Activated CD4-positive, CD25-positive, alpha-beta regulatory T cell treated with anti-CD3 and anti-CD28 coated beads, Interleukin-2, amount 50 U/mL, for 72 hours (primary cell): ENCODE measurements at places on chromosomes 7 and 10.

GRCh38 chr10:113764582-113764981, 13.1 kb downstream of the PLEKHS1 start:
- DNase-seq: no peak

DNA sequence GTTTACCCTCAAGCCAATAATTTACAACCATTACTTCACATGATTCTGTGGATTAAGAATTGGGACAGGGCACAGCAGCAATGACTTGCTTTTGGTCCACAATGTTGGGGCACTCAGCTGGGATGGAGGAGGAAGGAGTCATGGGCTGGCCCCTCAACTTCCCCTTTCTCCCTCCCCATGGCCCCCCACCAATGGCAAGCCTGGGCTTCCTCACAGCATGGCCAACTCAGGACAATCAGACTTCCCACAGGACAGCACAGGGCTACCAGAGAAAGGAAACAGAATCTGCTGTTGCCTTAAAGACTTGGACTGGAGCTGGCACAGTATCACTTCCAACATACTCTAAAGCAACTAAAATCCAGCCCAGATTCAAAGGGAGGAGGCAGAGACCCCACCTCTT, 160.7 kb downstream of the PTPN20 start:
- DNase-seq: no peak

GRCh38 chr7:142002179-142002578, 6.5 kb downstream of the MGAM start:
- DNase-seq: no peak

GRCh38 chr7:15130666-15131541, 228.4 kb upstream of the DGKB start:
- DNase-seq: no peak

- no peak for DNase-seq
Observed at GRCh38 chr7:152512706-152513105, 76.9 kb upstream of the KMT2C start.

DNA sequence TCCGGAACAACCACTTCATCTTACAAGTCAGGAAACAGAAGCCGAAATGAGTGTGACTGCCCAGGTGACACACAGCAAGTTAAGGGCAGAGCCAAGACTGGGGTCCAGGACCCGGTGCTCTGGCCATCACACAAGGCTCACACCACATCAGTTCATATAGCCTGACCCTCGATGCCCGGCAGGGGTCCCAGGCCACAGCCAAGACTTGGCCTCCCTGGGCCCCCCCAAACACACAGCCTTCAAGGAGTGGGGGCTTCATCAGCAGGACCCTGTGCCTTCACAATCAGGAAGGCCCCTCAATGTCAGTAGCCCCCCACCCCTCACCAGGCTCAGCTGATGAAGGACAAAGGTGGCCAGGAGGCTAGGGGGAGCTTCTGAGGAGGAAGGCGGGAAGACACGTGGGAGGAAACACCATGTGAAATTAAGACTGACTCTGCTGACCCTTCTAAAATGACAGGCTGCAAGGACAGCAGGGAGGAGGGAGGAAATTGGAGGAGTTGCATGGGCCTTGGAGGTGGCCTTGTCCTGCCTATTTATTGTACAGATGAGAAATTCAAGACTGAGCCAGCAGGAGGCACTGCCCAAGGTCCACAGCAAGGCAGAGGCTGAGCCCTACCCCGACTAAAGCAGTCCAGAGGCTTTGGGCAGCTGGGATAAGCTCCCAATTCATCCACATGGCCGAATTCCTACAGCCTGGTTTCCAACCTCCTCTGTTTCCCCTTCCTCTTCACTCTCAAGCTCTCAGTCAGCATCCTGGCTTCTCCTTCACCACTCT, 216.1 kb upstream of the ZMIZ1 start:
- DNase-seq: no peak

- no peak for DNase-seq
Observed at GRCh38 chr10:69503001-69503895, 52.0 kb downstream of the TSPAN15 start.

DNA sequence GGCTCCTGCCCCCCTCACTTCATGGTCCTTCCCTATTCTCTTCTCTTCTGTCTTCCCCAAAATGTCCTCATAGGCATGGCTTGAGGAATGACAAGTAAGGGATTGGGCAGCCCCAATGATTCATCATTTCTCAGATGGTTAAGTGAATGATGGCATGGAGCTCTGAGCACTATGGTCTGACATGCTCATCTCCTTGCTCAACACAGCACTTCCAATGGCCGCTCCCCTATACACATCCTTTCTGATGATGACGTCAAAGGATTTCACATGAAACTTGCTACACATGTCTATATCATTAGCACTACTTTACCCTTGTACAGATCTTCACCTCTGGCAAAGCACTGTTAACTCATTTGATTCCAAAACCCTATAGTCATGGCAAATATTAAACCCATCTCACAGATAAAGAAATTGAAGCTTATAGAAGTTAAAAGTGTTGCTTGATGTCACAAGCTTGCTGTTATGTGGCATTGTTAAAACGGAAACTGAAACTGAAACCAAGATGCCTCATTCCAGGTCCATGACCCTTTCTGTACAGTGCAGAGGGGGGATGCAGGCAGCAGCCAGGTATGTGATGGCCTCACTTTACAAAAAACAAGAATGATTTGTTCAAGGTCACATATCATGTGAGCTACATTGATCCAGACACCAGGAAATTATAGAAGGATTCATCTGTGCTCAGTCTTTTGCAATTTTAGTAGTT, 90.0 kb upstream of the PLXNA4 start:
- no peak for DNase-seq

DNA sequence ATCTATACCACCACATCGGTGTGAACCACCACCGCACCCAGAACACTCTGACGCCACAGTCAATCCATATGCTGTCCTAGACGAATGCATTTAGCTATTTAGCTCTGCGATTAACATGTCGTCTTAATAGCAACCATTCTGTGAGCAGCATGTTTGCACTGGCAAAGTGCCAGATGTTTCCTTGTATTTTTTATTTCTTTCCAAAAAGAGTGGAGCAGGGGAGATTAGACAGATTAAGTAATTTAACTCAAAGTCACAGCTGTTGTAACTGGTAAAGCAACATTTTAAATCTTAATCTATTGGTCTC, 57.0 kb upstream of the ARL4A start:
- no peak for DNase-seq

DNA sequence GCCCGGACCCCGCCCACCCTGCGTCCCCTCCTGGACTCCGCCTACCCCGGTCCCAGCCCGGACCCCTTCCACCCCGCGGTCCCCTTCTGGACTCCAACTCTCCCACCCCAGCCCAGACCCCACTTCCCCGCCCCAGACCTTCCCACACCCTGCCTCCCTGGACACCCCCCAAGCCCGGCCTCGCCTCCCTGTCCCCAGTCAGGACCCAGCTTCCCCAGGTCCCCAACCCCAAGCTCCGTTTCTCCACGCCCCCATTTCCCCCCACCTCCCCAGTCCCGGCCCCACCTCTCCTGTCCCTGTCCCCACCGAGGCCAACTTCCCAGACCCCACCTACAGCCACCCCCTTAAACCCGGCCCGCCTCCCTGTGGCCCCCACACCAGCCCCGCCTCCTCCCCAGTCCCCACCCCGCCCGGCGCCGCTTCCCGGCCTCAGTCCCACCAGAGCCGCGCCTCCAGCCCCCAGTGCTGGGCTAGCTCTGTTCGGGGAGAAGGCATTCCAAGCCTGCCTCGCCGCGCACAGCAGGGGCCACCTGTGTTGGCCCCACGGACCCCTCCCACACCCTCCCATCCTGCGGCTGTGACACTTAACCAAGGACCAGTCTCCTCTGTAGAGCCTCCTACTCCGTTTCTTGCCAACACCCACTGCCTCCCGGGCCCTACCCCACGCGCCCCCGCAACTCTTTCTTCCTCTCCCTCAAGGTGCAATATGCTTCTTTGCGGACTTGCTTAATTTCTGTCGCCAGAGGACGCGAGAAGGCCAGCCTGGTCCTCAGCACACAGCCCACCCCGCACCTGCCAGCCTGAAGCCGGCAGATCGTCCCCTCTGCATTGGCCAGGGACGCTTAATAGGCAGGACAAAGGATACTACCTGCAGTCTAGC, 736 bp upstream of the ITIH5 start:
- DNase-seq: no peak
